Lower lobe of right lung (tissue), 2 donors: ENCODE measurements at places on chromosomes 3 and 15. TPM values are rescaled to one million over a fixed set of nuclear protein-coding genes. Genes with fewer than 3 reads are reported as not detected.

CRTAP gene
- total RNA-seq, result 213 TPM

DNA sequence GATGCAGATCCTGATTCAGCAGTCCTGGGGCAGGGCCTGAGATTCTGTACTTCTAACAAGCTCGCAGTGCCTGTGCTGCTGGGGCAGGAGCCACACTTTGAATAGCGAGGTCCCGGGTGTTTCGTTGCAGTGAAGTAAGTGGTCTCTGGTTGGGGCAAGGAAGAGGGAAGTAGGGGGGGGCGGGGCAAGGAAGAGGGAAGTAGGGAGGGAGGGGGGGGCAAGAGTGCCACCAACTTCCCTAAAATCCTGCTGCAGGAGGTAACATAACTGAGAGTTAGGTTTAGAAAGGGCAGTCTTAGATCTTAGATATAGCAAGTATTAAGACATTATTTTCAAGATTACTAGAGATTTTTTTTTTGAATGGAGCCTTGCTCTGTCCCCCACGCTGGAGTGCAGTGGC is 35.5 kb downstream of the CRTAP start:
- no peaks in the 10 kb centered on the region for H3K27me3 ChIP-seq
- H3K27ac ChIP-seq, result no peak overlapping the region
- peak; percentile 76 for DNase-seq
- H3K36me3 ChIP-seq, result peaks cover 6% of the 10 kb centered on the region
- H3K4me3 ChIP-seq, result no peak overlapping the region
- H3K4me1 ChIP-seq, result peaks cover 20% of the 10 kb centered on the region

GHSR gene
- not detected for total RNA-seq

SCG3 gene
- total RNA-seq, result 0.18 TPM

GRCh38 chr15:85289677-85290365 is 90.6 kb upstream of the AKAP13 start:
- DNase-seq, result peak; percentile 54
- H3K36me3 ChIP-seq, result no peaks in the 10 kb centered on the region
- H3K27ac ChIP-seq, result no peak overlapping the region
- no peaks in the 10 kb centered on the region for H3K4me1 ChIP-seq

- H3K27ac ChIP-seq, result peak overlapping the region; percentile 87
- no peak for DNase-seq
- peaks cover 91% of the 10 kb centered on the region for H3K4me1 ChIP-seq
- H3K4me3 ChIP-seq, result no peak overlapping the region
- no peaks in the 10 kb centered on the region for H3K36me3 ChIP-seq
- H3K27me3 ChIP-seq, result no peaks in the 10 kb centered on the region
Observed at GRCh38 chr15:73987681-73988444, 4.2 kb downstream of the STOML1 start.

SLC22A13 gene
- 0.32 TPM for total RNA-seq

DNA sequence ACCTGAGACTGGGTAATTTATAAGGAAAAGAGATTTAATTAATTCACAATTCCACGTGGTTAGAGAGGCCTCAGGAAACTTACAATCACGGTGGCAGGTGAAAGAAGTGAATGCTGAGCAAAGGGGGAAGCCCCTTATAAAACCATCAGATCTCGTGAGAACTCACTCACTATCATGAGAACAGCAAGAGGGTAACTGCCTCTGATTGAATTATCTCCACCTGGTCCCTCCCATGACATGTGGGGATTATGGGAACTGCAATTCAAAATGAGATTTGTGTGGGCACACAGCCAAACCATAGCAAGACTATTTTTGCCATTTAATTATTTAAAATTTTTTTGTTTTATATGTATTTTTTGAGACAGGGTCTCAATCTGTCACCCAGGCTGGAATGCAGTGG is 27.0 kb upstream of the KCTD6 start:
- no peaks in the 10 kb centered on the region for H3K36me3 ChIP-seq
- H3K4me3 ChIP-seq, result no peak overlapping the region
- H3K27me3 ChIP-seq, result no peaks in the 10 kb centered on the region
- no peak for DNase-seq

DNA sequence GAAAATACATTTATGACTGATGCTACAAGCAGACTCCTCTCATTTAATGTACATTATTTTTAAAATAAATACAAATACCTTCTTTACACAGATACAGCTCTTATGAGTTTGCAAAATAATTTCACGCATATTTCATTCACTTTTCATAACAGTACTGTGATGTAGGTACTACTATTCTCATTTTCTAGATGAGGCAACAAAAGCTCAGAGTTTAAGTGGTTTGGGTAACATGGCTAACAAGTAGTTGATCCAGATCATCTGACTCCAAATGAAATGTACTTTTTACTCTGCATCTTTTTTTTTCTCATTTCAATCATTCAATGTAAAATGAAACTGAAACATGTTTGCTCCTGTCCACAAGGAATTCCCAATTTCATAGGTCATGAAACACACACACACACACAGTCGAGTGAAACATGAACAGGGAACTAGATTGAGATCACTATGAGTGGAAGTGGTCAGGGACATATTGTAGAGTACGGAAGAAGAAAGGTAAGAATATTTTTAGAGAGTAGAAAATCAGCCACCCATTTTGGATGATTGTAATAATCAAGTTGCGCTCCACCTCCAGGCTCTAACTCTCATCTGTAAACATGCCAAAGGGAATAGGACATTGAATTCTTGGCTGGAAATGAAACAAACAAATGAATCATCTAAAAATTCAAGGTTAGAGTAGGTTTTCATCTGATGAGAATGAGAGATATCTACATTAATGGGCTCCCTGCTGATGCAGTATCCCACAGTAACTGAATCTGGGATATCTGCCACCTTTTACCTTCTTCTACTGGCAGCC is 92.4 kb downstream of the CLDN1 start:
- no peak overlapping the region for H3K4me3 ChIP-seq
- H3K27ac ChIP-seq, result no peak overlapping the region
- DNase-seq, result no peak
- peaks cover 11% of the 10 kb centered on the region for H3K4me1 ChIP-seq
- no peaks in the 10 kb centered on the region for H3K27me3 ChIP-seq

DNAH12 gene
- 11.2 TPM for total RNA-seq

DNA sequence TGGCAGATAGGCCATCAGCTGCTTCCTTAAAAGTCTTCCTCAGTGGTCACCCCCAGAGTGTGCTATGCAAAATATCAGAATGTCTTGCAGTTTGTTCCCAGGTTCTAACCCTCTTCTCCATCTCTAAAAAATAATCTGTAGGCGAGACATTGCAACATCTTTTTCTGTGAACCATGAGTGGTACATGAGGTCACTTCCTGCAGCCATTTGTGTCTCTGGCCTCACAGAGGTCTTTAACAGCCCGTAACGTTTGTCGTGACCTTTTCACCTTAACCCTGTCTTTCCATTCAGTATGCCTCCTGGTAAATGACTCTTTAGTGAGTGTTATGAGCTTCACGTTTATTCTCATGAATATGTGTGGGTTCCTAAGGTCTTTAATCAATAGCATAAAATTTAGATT is 145.4 kb downstream of the KLHL25 start:
- DNase-seq, result no peak

- no peak overlapping the region for H3K4me3 ChIP-seq
- H3K27ac ChIP-seq, result no peak overlapping the region
- H3K27me3 ChIP-seq, result no peaks in the 10 kb centered on the region
- no peaks in the 10 kb centered on the region for H3K36me3 ChIP-seq
Observed at GRCh38 chr3:188082031-188082430, 71.9 kb upstream of the LPP start.

DNA sequence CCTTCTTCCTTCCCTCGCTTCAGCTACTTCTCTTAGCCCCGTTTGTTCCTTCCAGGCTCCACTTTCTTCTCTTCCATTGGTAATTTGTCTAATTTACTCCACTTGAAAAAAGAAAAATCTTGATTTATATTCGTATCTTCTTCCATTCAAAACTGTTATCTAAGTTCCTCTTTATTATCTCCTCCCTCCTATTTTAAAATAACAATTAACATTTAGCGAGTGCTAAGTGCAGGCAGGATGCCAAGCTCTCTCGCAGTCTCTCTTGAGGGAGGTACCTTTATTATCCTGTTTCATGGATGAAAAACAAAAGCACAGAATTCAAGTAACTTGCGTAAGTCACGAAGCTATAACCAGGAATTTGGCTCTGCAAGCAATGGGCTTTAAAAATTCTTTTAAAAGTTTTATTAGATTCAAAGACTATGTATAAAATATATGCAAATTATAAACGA is 418.9 kb upstream of the NAALADL2 start:
- DNase-seq, result peak; percentile 43
- peak overlapping the region; percentile 94 for H3K27ac ChIP-seq
- H3K4me1 ChIP-seq, result peaks cover 14% of the 10 kb centered on the region
- peak overlapping the region; percentile 71 for H3K4me3 ChIP-seq

GRCh38 chr3:87287011-87287410 is 10.6 kb upstream of the POU1F1 start:
- no peak overlapping the region for H3K27ac ChIP-seq
- DNase-seq, result no peak
- no peak overlapping the region for H3K4me3 ChIP-seq
- H3K27me3 ChIP-seq, result no peaks in the 10 kb centered on the region

DNA sequence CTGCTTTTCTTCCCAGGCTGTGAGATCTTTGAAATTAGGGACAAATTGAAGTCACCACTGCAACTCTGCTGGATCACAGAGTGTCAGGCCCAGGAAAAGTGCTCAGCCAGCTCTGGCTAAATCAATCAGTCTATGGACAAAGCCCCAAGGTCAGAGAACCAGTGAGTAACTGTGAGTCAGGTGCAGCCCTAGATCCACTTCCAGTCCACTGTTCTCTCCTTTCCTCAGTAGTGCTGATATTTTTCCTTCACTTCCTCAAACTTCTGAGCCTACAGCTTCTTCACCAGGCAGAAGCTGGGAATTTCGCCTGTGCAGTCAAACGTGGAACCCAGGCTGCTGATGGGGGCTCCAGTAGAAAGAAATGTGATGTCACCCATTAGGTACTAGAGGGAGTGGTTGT is 75.1 kb upstream of the TRIM42 start:
- H3K4me3 ChIP-seq, result no peak overlapping the region
- no peaks in the 10 kb centered on the region for H3K4me1 ChIP-seq
- no peak for DNase-seq
- H3K27me3 ChIP-seq, result no peaks in the 10 kb centered on the region

AMOTL2 gene
- total RNA-seq, result 77.8 TPM

RTP1 gene
- total RNA-seq, result not detected

CILP gene
- 10.2 TPM for total RNA-seq

DNA sequence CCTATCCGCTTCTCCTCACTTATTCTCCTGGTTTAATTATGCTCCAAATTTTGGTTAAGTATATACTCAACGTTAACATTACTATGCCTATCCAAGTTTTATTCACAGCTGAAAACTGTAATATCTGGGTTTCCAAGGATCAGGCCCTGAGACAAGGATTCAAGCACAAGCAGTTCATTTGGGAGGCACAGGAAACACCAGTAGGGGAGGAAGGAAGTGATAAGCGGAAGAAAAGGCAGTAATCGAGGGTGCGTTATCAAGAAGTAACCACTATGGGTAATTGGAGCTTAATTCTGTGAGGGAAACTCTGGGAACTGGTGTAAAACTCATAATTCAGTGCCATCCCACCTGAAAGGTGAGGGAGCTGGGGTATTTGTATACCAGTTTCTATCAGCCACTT is 120.3 kb downstream of the KCNAB1 start:
- no peak overlapping the region for H3K27ac ChIP-seq
- no peak for DNase-seq
- H3K27me3 ChIP-seq, result no peaks in the 10 kb centered on the region
- no peaks in the 10 kb centered on the region for H3K4me1 ChIP-seq

DNA sequence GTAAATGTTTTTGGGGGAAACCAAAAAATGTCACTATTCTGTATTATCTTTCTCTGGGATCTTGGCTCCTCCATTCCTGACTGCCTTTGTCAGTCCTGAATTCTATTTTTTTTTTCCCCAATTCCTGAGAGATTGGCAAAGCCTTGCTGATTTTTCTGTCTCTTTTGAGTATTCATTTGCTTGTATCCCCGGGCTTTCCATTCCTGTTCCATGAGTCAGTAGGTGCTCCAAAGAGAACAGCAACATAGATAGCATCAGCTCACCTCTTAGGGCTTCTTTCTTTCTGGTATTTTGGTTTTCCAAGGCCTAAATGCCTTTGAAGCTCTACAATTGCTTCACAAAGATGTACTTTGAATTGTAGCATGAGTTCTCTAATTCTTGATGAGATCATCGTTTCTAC is 271.7 kb upstream of the LRRC3B start:
- no peak overlapping the region for H3K4me3 ChIP-seq
- H3K4me1 ChIP-seq, result no peaks in the 10 kb centered on the region
- no peak for DNase-seq
- no peaks in the 10 kb centered on the region for H3K27me3 ChIP-seq
- H3K27ac ChIP-seq, result no peak overlapping the region
- H3K36me3 ChIP-seq, result no peaks in the 10 kb centered on the region

GRM7 gene
- total RNA-seq, result 0.86 TPM

DNA sequence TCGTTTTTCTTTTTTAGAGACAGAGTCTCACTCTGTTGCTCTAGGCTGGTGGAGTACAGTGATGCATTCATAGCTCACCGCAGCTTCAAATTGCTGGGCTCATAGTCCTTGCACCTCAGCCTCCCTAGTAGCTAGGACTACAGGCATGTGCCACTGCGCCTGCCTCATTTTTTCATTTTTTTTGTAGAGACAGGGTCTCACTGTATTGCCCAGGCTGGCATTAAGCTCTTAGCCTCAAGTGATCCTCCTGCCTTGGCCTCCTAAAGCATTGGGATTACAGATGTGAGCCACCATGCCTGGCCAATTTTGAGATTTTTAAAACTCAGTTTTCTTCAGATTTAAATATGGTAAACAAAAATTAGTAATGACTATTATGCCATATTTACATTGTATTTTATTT is 29.0 kb downstream of the SKIL start:
- H3K27ac ChIP-seq, result no peak overlapping the region
- no peaks in the 10 kb centered on the region for H3K27me3 ChIP-seq
- H3K4me1 ChIP-seq, result no peaks in the 10 kb centered on the region
- no peak for DNase-seq
- peaks cover 97% of the 10 kb centered on the region for H3K36me3 ChIP-seq

- no peaks in the 10 kb centered on the region for H3K27me3 ChIP-seq
- H3K4me3 ChIP-seq, result no peak overlapping the region
- no peaks in the 10 kb centered on the region for H3K36me3 ChIP-seq
- no peaks in the 10 kb centered on the region for H3K4me1 ChIP-seq
Observed at GRCh38 chr3:120473389-120473788, 22.6 kb upstream of the FSTL1 start.

- no peaks in the 10 kb centered on the region for H3K36me3 ChIP-seq
- no peak overlapping the region for H3K27ac ChIP-seq
- H3K27me3 ChIP-seq, result no peaks in the 10 kb centered on the region
- H3K4me1 ChIP-seq, result peaks cover 9% of the 10 kb centered on the region
- no peak for DNase-seq
Observed at GRCh38 chr15:39513936-39514335, 66.9 kb upstream of the THBS1 start.

- no peaks in the 10 kb centered on the region for H3K36me3 ChIP-seq
- no peaks in the 10 kb centered on the region for H3K27me3 ChIP-seq
- no peak overlapping the region for H3K4me3 ChIP-seq
- DNase-seq, result no peak
- H3K4me1 ChIP-seq, result peaks cover 3% of the 10 kb centered on the region
Observed at GRCh38 chr3:39286771-39287170, 6.9 kb upstream of the CX3CR1 start.

DNA sequence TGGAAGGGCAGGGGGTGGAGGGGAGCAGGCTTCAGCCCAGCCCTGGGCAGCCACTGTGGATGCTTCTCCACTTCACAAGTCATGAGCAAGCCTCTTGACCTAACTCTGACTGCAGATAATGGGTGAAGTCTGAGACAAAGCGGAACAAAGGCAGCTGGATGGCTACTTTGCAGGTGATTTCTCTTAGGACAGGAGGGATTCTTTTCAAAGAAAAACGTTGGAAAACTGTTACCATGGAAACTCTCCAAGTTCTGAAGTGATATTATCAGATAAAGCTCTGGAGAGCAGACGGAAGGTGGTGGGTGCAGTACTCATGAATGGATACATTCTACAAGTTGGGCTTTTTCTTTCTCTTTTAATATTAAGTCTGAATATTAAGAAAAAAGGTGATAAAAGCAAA is 254.2 kb upstream of the SLCO3A1 start:
- H3K36me3 ChIP-seq, result no peaks in the 10 kb centered on the region
- H3K27me3 ChIP-seq, result peaks cover 7% of the 10 kb centered on the region
- H3K4me1 ChIP-seq, result no peaks in the 10 kb centered on the region
- no peak overlapping the region for H3K27ac ChIP-seq
- DNase-seq, result no peak
